ENCODE measurements at places on chromosomes 1 and 21.

DNA sequence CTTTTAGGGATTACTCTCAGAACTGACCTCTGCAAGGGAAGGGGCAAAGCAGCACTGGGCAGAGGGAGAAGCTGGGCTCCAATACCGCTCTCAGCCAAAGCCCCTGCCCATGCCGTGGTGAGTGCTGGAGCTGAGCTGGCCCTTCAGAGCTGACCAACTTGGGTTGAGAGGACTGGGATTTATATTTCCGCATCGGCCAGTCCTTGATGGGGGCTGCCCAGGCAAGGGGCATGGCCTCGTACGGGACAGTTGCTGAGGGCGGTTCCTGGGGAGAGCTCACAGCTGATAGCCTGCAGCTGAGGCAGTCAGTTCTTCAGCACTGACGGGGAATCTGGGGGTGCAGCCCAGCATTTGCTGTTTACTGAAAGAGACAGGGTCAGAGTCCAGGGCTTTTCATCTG is 8.0 kb downstream of the HUNK start:
- DNase-seq = no peak

- DNase-seq = no peak
Observed at GRCh38 chr1:150186789-150187559, 37.3 kb downstream of the PLEKHO1 start.

DNA sequence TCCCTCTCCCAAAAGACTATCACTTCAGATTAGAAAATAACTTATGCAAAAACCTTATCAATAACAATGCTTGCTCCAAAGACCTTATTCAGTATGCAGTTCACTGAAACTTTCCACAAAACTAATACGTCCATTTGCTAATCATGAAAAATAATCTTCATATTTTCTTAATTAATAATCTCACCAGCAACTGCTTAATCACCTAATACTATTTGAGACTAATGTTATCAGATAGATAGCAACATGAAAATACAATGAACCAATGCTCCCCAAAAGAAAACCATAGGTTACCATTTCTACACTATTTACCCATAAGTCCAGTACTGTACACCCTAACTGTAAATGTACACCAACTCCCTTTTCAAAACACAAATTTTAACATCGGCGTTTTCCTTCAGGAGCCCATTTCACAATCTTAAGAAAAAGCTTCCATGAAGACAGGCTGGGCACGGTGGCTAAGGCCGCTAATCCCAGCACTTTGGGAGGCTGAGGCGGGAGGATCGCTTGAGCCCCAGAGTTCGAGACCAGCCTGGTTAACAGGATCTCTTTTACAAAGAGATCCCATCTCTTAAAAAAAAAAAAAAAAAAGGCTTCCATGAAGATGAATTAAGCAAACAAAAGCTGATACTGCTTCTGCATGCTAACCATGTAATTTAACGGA is 1.7 kb downstream of the GNB1 start:
- DNase-seq = no peak

DNA sequence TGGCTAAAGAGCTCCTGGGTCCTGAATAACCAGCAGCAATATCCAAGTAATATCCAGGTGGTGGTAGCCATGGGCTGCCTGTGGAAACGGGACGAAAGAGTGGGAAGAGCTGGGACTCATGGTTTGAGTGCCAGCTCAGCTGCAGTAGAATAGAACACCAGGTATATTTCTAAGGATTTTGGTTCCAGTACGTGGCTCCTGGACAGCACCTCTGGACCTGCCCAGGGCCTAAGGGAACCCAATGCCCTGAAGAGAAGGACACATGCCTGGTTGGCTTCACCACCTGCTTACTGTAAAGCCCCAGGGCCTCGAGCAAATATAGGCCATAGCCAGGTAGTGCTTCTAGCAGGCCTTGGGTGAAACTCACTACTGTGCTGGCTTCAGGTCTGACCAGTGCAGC is 566.7 kb downstream of the KIF26B start:
- no peak for DNase-seq

- DNase-seq = no peak
Observed at GRCh38 chr1:37655274-37655673, 20.6 kb upstream of the RSPO1 start.

- no peak for DNase-seq
Observed at GRCh38 chr1:203361945-203362719, 11.2 kb upstream of the FMOD start.

- DNase-seq = no peak
Observed at GRCh38 chr1:99115231-99115630, 110.6 kb upstream of the PLPPR5 start.

Measured in tibial artery (tissue), 4 donors.